ENCODE measurements at places on chromosomes 13 and 19.
A peak's percentile ranks its signal among the peaks of the same experiment; 100 is the strongest.

DNA sequence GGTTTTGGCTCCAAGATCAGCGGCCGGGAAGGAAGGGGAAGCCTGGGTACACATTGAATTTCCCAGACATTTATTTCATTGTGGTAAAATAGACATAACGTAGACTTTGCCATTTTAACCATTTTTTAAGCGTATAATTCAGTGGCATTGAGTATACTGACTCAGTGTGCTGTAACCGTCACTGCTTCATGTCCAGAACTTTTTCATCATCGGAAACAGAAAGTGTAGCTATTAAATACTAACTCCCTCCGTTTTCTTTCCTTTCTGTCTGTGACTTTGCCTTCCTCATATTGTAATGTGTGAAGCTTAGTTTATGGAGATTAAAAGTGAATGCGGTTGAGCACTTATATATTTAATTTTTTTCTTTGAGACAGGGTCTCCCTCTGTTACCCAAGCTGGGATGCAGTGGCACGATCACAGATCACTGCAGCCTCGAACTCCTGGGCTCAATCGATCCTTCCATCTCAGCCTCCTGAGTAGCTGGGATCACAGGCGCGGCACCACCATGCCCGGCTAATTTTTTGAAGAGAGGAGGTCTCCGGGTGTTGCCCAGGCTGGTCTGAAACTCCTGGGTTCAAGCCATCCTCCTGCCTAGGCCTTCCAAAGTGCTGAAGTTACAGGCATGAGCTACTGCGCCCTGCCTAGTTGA is 1.4 kb downstream of the HNRNPM start:
- peaks cover 51% of the 10 kb centered on the region for H3K4me1 ChIP-seq
- DNase-seq = no peak
- H3K4me3 ChIP-seq = peak overlapping the region; percentile 71

DNA sequence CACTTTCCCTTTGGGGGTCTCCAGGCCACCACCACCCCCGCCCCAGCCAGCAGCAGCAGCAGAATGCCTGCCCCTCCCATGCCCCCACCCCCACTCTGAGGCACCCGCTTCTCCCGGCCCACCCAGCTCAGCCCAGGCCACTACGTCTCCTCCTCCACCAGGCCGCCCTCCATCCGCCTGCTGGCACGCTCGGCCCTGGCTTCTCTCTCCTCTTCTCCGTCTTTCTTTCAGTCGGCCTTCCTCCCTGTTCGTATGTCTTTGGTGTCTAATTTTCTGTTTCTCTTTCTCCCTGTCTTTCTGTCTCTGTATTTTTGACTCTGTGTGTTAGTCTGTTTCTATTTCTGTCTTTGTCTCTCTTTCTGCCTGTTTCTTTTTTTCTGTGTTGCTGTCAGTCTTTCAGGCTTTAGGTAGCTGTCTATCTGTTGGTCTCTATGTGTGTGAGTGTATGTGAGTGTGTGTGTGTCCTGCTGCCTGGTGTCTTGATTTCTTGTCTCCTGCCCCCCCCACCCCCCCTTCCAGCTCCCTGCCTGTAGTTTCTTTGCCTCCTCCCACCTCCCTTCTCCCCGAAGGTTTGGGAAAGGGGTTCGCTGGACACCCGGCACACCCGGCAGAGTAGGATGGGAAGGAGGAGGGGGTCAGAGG is at the start of gene LGI4:
Gene LGI4, minus strand, starts transcription at position 459 of the 642 bp plus-strand sequence. Its CDS starts 379 bp downstream, at position 80.
- peaks cover 25% of the 10 kb centered on the region for H3K4me1 ChIP-seq
- H3K36me3 ChIP-seq = no peaks in the 10 kb centered on the region
- H3K27me3 ChIP-seq = no peaks in the 10 kb centered on the region
- DNase-seq = no peak
- H3K4me3 ChIP-seq = peak within 1 kb of the TSS; percentile 53

DNA sequence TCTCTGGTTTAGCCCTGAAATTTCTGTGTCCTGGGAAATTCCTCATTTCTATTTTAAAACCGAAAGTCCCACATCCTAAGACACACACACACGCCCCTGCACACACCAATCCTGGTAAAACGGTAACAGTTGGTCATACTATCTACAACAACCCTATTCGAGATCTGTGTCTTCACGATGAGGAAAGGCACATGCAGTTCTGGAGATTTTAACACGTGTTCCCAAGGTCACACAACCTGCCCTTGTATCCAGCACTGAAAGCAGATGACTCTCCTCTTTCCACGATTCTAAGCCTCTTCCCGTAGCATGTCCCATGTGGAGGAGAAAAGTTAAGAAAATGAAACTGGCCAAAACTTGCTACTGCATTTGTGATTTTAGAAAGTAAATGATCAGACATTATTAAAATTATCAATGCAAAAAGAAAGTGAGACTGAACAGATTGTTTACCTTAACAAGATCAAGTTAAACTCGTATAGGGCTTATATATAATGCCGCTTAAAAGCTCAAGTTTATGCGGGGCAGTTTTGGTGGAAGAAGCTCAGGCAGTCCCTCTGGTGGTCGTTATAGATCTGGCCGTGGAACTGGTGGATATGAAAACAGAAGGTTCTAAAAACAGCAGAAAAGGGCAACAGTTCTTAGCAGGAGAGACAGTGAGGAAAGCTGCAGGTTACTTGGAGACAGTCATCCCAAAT is 32.7 kb downstream of the VSTM1 start:
- H3K27ac ChIP-seq = no peak overlapping the region
- no peaks in the 10 kb centered on the region for H3K4me1 ChIP-seq
- H3K36me3 ChIP-seq = no peaks in the 10 kb centered on the region
- H3K4me3 ChIP-seq = peak overlapping the region; percentile 34
- H3K27me3 ChIP-seq = peaks cover 6% of the 10 kb centered on the region

DNA sequence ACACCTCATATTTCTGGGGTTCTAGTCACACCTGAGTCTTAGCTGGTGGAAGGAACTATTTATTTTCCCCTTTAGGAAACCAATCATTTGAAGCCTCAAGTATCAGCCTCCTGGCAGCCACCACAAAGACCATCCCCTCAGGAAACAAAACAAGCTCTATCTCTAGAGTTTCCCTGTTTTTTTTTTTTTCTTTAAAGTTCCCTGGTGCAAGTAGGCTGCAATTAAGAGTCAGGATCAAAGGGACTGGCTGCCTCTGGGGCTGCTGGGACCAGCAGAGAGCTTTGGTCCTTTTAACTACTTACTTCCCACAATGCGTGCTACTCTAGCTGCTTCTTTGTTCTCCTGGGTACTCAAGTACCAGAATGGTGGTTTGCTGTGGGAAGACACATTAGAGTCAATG is 11.4 kb downstream of the MBNL2 start:
- DNase-seq = no peak
- no peaks in the 10 kb centered on the region for H3K27me3 ChIP-seq
- H3K27ac ChIP-seq = no peak overlapping the region
- peaks cover 93% of the 10 kb centered on the region for H3K4me1 ChIP-seq
- no peaks in the 10 kb centered on the region for H3K36me3 ChIP-seq

DNA sequence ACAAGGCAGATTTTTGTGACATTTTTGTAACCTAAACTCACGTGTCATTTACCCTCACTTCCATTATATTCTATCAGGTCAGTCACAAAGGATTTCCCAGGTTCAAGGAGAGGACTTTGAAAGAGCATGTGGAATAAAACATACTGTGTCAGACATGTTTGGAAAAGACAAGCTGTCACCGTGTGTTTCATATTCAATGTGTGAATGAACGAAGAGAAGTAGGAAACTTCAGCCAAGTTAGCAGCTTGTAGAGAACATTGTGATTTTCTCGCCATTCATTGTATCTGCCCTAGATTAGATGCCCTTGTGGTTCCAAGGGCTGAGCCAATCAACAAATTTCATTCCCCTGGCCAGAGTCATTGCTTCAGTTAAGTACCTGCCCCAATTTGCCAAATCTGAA is 2288.9 kb upstream of the PCDH20 start:
- no peaks in the 10 kb centered on the region for H3K4me1 ChIP-seq
- no peaks in the 10 kb centered on the region for H3K27me3 ChIP-seq
- no peak for DNase-seq
- no peak overlapping the region for H3K27ac ChIP-seq
- H3K4me3 ChIP-seq = no peak overlapping the region

- no peaks in the 10 kb centered on the region for H3K27me3 ChIP-seq
- no peak overlapping the region for H3K4me3 ChIP-seq
- no peak for DNase-seq
- H3K27ac ChIP-seq = peak overlapping the region; percentile 98
- H3K4me1 ChIP-seq = peaks cover 30% of the 10 kb centered on the region
Measured at GRCh38 chr19:47271949-47272348, 2.7 kb upstream of the INAFM1 start.

DNA sequence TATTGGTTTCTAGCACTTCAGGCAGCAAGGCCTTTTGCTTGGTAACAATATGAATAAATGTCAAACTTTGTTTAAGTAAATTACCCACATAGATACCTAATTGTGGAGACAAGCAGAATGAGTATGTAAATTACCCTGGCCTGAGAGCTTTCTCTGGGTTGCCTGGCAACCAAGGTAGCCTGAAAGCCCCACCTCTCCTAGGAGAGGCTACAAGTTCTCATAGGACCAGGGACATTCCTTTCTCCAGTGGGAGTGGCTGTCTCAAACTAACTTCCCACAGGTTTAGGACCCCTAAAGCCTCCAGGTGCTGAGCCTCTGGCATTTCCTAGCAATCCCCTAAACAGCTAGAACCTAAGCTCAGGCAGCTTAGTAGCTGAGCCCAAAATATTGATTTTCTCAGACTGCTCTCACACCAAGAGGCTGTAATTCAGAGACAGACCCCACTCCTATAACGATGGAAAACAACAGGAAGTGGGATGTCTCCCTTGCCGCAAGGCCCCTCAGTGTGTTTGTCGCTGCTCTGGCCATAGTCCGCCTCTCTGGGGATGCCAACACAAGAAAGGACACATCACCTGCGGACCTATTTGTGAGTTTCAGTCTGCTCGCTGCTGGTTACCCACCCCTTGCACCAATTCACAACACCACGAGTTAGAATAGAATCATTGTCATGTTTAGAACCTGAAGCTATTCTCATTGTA is 207.3 kb downstream of the DLEU7 start:
- H3K27ac ChIP-seq = no peak overlapping the region
- no peaks in the 10 kb centered on the region for H3K36me3 ChIP-seq
- no peak for DNase-seq
- no peaks in the 10 kb centered on the region for H3K27me3 ChIP-seq
- H3K4me1 ChIP-seq = no peaks in the 10 kb centered on the region
- no peak overlapping the region for H3K4me3 ChIP-seq

GRCh38 chr13:85638815-85639393 is 160.3 kb downstream of the SLITRK6 start:
- no peaks in the 10 kb centered on the region for H3K27me3 ChIP-seq
- H3K4me1 ChIP-seq = no peaks in the 10 kb centered on the region
- H3K4me3 ChIP-seq = no peak overlapping the region

- no peaks in the 10 kb centered on the region for H3K4me1 ChIP-seq
- no peak for DNase-seq
- H3K36me3 ChIP-seq = no peaks in the 10 kb centered on the region
- no peak overlapping the region for H3K4me3 ChIP-seq
- no peak overlapping the region for H3K27ac ChIP-seq
Measured at GRCh38 chr13:100753376-100753775, 78.8 kb upstream of the TMTC4 start.

DNA sequence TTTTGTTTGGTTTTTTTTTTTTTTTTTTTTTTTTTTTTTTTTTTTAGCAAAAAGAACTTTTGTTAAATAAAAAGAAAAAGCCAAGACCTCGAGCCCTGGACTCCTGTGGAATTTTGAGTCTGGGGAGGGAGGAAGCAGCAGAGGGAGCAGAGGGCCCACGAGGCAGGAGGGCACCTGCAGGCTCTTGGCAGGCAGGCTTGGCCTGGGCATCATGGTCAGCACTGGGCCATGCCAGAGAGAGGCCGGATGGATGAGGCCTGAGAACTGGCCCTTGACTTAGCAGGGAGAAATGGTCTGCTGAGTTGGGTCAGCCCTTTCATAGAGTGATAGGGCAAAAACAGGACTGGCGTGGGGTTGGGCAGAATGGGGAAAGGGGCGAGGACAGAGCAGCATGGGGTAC is 100.4 kb downstream of the GPR12 start:
- no peaks in the 10 kb centered on the region for H3K27me3 ChIP-seq
- no peak for DNase-seq
- H3K4me3 ChIP-seq = no peak overlapping the region
- no peak overlapping the region for H3K27ac ChIP-seq
- H3K36me3 ChIP-seq = no peaks in the 10 kb centered on the region

GRCh38 chr19:53809518-53810186 is 14.5 kb downstream of the NLRP12 start:
- no peaks in the 10 kb centered on the region for H3K27me3 ChIP-seq
- peaks cover 6% of the 10 kb centered on the region for H3K36me3 ChIP-seq
- H3K4me1 ChIP-seq = no peaks in the 10 kb centered on the region
- DNase-seq = no peak
- no peak overlapping the region for H3K4me3 ChIP-seq

DNA sequence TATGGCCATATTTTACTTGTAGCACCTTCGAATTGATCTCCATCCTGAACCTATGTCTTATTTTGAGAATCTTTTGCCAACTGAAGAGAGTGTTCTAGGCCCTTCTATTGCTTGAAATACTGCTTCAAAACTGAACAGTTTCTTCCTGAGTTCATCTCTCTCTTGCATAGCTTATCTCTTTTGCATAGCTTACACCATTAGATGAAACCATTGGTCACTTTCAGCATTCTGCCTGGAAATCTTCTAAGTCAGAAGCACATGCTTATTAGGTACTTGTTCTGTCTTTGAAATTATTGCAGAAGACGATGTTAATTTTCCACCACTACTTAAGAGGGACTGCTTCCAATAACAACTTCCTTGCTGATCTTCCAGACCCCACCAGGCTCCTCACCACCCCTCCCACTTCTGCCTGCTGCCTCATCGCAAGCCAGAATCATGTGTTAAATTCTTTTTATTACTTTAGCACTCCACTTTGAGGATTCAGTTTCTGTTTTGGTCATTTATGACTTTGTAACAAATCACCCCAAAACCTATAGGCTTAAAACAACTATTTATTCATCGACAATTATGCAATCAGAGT is 122.4 kb upstream of the MAB21L1 start:
- H3K27me3 ChIP-seq = no peaks in the 10 kb centered on the region
- peak overlapping the region; percentile 31 for H3K27ac ChIP-seq
- no peaks in the 10 kb centered on the region for H3K36me3 ChIP-seq
- H3K4me1 ChIP-seq = peaks cover 14% of the 10 kb centered on the region
- DNase-seq = no peak
- H3K4me3 ChIP-seq = no peak overlapping the region

- DNase-seq = no peak
- no peak overlapping the region for H3K4me3 ChIP-seq
- no peaks in the 10 kb centered on the region for H3K36me3 ChIP-seq
- no peak overlapping the region for H3K27ac ChIP-seq
- H3K27me3 ChIP-seq = peaks cover 10% of the 10 kb centered on the region
- peaks cover 29% of the 10 kb centered on the region for H3K4me1 ChIP-seq
Measured at GRCh38 chr19:49014870-49015255, 2.0 kb downstream of the LHB start.

DNA sequence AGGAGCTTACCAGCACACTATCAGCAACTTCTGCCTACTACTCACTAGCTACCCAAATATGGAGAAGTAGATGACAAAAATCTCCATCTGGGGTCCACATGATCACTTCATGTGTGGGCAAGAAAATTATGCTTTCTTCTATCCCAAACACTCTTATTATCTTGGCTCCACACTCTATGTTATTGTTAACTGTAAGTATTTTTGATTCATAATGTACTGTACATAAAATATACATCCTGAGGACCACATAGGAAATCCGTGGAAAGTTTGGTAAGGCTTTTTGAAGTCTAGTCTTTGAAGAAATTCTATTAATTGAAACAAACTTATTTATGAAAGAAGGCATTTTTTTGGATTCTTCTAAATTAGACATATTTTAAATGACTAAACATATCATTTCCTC is 378.8 kb downstream of the DACH1 start:
- H3K4me1 ChIP-seq = no peaks in the 10 kb centered on the region
- H3K4me3 ChIP-seq = no peak overlapping the region
- H3K36me3 ChIP-seq = no peaks in the 10 kb centered on the region
- H3K27me3 ChIP-seq = no peaks in the 10 kb centered on the region

All from heart left ventricle (tissue), 16 donors.